ENCODE measurements at places on chromosomes 5 and 9.

GRCh38 chr5:172325452-172325851 is 41.9 kb upstream of the UBTD2 start:
- no peak for DNase-seq

DNA sequence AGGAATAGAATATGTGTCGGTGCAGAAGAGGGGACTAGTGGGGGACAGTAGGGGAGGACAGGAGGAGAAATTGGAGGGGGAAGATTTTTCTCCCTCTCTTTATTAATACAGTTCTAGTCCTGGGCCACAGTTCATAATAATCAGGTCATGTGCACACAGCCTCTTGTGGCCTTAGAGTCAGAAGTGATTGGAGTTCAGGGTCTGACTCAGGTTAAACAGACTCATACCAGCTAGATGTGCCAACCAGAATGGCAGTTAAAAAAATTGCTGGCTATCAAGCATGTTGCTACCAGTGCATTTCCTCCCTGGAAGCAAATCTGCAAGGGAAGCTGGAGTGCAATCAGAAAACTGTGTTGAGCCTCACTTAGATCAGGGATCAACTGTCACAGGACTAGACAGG is 132.7 kb upstream of the MAP1B start:
- DNase-seq = no peak

DNA sequence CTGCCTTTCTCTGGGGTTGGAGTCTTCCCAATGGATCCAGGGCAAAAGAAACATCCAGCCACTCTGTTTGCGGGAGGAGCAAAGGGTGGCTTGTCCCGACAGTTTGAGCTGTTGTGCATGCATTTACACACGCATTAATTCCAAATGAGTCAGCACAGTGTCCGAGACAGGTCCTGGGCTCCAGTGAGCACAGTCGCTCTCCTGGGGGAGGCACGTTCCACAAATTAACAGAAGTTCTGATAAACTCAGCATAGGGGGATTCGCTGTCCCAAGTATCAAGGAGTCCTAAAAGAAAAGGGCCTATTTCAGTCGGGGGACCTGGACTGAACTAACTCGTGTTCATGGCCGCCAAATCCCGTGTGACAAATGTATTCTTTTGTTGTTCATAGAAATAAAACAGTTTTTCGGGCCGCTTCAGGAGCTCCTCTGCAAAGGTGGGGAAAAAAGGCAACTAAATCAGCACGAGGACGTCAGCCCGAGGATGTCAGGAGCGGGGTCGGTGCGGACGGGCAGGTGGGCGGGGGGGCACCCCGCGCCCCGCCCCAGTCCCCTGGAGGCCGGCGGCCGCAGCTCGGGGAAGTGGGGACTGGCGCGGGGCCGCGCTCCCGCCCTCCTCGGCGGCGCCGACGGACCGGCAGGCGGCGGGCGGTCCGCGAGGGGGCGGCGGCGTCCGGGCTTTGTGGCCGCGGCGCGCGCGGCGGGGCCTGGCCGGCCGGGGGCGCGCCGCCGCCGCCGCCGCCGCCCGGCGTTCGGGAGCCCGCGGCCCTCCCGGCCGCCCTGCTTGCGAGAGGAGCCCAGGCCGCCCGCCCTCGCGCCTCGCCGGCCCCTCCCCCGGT is at the start of gene MSANTD3:
Gene MSANTD3, plus strand, starts transcription at position 614 of the 836 bp plus-strand sequence. CDS start 14,796 bp downstream, outside the sequence.
- DNase-seq = peak; percentile 78

DNA sequence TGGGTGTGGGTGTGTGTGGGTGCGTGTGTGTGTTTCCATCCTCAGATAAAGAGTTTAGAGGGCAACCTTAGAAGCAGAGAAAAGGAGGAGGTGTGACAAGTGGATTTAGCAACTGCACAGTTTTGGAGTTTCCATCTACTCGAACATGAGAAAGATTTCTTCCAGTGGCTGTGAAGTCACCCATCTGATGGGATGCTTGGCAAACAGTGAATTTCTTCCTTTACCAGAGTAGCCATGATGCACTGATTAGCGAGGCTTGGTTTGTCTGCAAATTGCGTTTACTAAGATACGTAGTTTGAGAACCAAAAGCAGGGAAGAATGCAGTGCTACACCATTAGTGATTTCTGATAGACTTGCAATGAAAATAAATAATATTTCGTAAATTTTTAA is 791 bp upstream of the STARD4 start:
- no peak for DNase-seq

DNA sequence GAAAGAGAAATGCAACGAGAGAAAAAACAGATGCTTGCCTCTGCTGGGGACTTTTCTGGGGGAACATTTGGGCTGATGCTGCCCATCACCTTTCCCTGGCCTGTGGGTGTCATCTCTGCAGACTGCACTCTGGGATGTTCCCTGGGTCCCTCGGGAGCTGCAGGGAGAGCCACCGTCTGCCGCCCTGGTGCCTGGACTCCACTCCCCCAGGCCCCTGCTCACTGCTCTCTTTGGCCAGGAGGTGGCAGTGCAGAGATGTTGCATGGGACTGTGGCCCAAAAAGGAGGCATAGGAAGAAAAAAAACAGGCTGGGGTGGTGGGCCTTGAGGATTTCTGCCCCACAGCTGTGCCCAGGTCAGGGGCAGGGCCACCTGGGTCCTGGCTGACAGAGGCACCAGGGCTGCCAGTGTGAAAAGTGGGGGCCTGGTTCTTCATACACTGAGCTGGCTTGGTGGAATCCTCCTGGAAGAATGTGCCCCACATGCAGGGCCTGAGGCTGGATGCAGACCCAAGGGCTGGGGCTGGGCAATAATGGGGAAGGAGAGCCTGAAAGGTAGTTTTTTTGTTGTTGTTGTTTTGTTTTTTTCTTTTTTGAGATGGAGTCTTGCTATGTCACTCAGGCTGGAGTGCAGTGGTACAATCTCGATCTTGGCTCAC is 353.6 kb downstream of the SLIT3 start:
- peak; percentile 79 for DNase-seq

GRCh38 chr5:131745703-131746102 is 51.1 kb downstream of the FNIP1 start:
- no peak for DNase-seq

DNA sequence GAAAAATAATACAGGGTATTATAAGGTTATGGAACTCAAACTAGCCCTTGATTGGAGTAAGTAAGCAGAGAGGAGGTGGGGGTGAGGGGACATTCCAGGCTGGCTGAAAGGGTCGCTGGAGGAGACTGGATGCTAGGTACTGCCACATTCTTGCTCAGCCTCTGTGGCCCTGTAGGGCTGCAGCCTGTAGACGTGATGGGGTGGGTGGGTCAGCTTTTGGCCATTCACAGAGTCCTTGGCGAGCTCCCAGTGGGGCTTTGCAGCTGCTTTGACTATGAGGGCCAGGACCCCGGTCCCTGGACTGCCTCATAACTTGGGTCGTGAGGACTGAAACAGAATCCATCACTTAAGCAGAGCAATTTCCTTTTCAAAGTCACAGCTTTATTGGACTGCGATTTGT is 4.2 kb upstream of the GDNF start:
- no peak for DNase-seq

GRCh38 chr5:147578228-147579024 is 68.6 kb upstream of the DPYSL3 start:
- DNase-seq = peak; percentile 31

DNA sequence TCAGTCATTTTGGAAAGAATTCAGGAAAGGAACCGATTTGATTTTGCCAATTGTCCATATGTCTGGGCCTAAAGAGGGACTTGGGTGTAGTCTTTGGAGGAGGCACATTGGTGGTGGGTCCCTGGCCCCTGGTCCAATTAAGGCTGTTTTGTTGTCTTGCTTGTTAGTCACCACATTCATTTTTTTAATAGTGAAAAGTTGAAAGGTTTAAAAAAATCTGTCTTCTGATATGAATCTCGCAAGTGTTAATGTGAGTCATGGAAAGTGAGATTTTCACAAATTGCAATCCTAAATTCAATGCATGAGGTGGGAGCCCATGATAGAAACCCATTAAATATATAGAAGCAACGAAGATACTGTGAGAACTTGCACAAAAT is 165.9 kb upstream of the OTULINL start:
- no peak for DNase-seq

GRCh38 chr5:5266297-5266696 is 126.2 kb downstream of the ADAMTS16 start:
- DNase-seq = no peak

DNA sequence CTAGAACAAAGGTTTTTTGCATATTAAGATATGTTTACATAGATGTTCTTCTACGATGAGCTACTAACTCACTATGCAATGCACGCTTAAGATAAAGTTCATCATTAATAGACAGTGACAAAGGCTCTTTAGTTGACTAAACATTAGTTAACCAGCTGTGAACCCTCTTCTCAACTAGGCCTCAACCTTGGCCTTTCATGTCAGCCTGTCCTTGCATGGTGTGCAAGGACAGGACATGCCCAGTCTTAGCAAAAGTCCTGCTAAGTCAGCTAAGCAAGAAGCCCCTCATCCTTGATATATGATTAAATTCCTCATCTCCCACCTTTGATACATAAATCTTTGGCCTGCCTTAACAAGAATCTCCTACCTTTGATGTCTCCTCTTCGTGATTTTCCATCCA is 50.9 kb downstream of the PLPP1 start:
- DNase-seq = no peak

GRCh38 chr9:132244582-132245455 is 83.0 kb downstream of the NTNG2 start:
- DNase-seq = no peak

- DNase-seq = no peak
Measured at GRCh38 chr9:129273136-129273895, 95.3 kb upstream of the IER5L start.

DNA sequence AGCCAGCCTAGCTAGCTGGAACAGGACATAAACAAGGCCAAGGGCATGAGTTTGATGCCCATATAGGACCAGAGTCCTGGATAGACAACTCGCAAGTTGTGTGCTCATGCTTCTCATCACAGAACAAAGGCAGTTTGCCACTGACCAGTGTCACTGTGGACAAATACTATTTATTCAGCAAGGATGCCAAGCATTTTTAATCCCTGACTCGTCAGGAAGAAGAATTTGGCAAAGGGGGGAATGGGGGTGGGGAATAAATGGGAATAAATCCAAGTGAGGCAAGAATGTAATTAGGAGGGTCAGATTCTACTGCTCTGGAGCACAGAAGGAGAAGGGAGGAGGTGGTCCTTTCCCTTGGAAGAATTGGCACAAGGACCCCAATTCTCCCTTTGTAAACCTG is 46.8 kb upstream of the ANKRD55 start:
- no peak for DNase-seq

DNA sequence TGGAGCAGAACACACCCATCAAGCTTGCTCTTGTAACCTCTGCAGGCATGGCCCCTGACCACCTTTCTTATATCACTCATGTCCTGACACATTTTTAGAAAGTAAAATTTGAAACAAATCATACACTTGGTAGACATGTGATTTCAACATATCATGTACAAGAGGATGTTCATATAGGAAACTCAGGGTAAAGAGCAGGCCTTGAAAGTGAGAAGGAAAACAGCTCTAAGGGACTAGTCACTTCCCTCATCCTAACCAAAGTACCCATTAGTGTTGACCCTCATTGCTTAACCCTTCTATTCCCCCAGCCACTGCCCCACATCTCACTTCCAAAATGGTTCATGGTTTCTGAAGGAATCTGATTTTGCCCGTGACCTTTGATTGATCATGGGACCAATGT is 492.4 kb upstream of the KLF4 start:
- DNase-seq = no peak

GRCh38 chr5:181164076-181164952 is 16.9 kb downstream of the OR2V2 start:
- no peak for DNase-seq

DNA sequence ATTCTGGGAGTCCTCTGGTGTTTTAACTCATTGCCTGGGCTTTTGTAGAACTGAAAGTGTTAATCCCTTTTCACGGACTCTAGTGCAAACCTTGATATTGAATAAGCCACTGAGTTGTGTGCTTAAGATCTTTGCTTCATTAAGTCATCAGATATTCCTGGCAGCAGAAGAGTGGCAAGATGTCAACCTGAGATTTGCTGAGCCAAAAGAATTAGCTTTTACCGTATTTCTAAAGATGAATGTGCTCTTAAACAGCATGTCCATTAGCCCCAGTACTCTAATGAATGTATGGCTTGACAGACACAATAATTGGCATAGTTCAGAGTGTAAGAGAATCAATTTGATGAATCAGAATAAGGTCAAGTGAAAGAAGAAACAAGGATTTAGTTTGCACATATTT is 87.2 kb upstream of the CDH6 start:
- no peak for DNase-seq

DNA sequence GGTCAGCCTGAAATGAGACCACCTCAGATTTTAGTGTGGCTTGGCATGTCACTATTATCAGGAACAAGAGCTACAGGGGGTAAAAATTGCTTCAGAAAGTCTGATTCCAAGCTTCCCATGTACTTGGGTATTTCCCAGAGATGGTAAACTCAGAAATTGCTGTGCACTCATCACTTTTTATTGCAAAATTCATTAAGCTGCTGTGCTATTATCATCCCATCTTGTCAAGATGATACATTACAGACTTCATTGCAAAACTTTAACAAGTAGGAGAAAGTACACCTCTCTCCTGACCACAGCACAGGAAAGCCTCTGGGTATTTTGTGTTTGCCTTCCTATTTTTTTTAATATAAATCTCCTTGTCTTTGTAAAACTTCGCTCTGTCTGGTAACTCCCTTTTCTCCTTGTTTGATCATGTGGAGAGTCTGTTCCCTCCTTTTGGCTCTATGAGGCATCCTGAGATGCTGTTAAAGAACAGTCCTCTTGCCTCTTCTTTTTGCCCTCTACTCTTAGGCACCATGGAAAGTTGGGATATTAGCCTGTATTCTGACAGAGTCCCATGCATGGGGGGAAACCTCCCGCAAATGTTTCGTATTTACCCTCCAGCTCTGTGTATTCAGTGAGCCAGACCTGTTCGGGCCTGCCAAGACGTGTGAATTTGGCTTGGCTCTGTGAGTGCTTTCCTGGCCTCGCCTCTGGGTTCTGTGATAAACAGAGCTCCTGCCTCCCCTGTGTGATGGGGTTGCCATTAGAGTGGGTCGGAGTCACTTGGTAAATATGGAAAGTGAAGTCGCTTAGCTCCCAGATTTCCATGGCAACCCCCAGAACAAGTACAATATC is 260.7 kb downstream of the NR3C1 start:
- no peak for DNase-seq

DNA sequence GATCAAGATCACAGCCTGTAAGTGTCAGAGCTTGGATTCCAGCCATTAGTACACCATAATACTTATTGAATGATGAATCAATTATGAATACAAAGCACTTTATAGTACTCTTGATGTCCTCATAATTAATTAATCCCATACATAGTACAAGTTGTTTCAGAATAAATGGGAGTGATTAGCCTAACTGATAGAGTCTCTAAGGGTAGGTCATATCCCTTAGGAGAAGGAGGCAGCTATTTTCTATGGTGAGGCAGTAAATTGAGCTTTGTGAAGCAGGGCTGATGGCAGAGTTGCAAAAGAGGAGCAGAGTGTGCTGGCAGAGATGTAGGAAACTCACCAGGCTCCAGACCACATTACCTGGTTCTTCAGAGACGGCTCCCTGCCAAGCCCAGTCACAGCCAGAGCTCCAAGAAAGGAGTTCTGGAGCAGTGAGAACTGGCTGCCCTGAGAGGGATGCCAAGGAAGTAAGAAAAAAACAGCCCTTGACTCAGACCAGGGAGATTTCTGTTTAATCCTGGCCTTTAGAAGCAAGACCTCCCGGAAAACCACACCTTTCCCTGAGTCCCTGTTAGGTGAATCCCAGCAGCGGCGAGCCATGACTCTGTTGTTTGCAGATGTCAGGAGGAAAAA is 112.9 kb downstream of the SH3TC2 start:
- DNase-seq = no peak

- no peak for DNase-seq
Measured at GRCh38 chr9:129746092-129746777, 6.6 kb downstream of the PTGES start.

- DNase-seq = no peak
Measured at GRCh38 chr9:128247226-128247803, 28.5 kb downstream of the GOLGA2 start.

Measured in HEK293T (cell line).